ENCODE measurements at places on chromosomes 16 and 17.

DNA sequence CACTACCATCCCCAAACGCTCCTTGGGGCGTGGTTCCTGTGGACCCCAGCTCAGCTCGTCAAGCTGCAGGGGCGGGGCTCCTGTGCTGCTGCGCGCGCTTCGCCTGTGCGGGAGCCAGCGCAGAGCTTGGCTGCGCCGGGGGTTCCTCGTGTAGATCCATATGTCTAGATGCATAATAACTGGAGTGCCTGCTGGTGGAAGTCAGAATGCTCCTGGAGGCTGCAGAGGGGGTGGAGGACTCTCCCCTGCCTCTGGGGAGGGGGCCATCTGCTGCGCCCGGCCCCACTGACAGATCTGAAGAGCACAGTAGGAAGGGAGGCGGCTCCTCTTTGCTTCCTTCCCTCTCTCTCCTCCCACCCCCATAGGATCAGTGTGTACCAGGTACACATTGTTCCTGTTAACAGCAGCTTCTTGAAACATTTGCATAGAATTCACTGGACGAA, 4.6 kb downstream of the RASD1 start:
- DNase-seq: no peak

DNA sequence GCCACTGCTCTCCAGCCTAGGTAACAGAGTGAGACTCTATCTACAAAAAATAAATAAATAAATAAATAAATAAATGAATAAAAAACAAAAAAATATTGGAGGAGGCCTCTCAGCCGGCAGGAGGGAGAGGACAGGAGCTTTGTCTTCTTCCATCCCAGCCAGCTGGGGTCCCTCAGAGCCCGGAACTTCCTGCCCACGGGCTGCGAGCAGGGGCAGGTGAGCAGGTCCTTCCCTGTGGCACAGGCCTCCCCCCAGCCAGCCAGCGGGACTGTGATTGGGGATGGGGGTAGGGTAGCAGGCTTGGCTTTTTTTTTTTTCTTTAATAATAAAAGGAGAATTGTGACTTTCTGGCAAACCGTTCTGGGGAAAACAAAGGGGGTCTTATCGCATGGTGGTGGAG, 10.1 kb downstream of the SMTNL2 start:
- no peak for DNase-seq

GRCh38 chr16:78519896-78520295, 420.4 kb downstream of the WWOX start:
- no peak for DNase-seq

- no peak for DNase-seq
These were observed 12.0 kb upstream of the RPL13 start for GRCh38 chr16:89548344-89549006.

- no peak for DNase-seq
These were observed 490.5 kb upstream of the CDH5 start for GRCh38 chr16:65876056-65876408.

GRCh38 chr16:87687126-87687910, 78.5 kb downstream of the KLHDC4 start:
- no peak for DNase-seq

DNA sequence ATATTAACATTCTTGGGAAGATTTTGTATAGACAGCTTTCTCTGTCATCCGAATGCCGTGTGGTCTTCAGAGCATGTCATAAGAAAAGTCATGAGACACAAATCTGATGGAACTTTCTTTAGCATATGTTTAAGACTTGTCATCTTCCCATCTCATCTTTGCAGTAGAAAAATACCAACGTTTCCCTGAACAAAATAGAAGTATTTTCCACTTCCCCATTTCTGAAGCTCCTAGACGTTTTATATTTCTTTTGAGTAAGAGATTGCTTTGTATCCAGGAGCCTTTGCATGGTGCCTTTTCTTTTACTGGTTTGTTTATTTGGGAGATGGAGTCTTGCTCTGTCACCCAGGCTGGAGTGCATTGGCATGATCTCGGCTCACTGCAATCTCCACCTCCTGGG, 235.1 kb downstream of the PRKCA start:
- DNase-seq: no peak

GRCh38 chr17:17466511-17466910, 10.3 kb upstream of the MED9 start:
- no peak for DNase-seq

GRCh38 chr17:57577751-57578607, 167.1 kb downstream of the CCDC182 start:
- DNase-seq: no peak

DNA sequence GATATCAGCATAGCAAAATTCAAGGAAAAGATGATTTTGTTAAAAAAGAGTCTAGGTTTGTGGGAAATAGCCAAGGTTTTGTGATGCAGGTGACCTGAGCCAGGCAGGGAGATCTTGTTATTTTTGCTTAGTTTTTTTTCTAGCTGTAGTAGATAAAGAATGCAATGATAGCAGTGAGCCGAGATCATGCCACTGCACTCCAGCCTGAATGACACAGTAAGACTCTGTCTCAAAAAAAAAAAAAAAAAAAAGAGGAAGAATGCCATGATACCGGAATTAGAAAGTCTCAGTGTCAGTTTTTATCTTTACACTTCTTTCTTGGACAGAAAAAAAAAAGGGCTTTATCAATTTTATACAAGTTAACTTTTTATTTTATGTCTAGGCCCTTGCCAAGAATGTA, 27.5 kb downstream of the TMEM238L start:
- DNase-seq: no peak

DNA sequence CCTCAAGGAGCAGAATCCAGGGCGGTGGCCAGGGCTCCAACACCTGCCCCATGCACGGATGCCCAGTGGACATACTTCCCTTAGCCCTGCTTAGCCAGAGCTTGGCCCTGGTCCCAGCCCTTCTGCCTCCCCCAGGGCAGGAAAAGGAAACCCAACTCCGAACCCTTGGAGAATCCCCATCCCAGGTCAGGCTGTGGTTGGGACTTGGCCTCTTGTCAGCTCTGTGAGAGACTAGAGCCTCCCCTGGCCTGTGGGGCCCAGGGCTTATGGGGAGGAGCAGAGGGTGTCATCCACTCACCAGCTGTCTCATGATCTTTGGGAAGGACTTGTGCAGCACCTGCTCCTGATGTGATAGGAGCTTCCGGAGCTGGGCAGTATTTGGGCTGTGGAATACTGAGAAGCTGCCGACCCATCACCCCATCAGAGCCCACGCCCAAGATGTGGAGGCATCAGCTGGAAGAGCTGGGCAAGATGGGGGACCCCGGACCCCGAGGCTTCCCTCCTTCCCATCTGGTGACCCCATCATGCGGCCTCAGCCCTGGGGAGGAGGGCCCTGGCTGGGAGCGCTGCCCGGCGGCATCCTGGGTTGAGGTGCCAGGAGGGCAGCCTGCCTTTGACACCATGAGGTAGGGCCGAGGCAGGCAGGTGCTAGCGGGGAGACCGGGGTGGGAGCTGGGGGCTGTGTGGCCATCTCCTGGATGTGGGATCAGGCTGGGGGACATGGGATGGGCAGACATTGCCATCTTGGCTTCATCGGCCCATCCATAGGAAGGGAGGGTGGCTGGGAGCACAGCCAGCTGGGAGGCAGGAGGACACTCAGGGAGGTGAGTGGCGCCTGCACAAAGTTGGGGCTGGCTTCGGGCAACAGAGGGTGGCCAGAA, 45.1 kb downstream of the TNFRSF13B start:
- DNase-seq: no peak

- no peak for DNase-seq
These were observed 52.5 kb downstream of the NFAT5 start for GRCh38 chr16:69618307-69618706.

DNA sequence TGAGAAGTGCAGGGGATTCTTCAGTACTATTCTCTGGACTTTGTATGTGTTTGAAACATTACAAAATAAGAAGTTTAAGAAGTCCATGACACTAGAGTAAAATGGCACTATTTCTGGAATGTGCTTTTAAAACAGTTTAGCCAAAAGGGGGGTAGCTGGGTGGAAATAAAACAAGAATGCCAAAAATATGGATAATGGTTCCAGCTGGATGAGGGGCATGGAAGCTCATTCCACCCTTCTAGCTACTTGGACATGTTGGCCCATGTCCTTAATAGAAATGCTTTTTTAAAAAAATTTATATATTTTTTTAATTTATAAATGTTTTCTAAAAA, 13.1 kb downstream of the ZC3H7A start:
- no peak for DNase-seq

DNA sequence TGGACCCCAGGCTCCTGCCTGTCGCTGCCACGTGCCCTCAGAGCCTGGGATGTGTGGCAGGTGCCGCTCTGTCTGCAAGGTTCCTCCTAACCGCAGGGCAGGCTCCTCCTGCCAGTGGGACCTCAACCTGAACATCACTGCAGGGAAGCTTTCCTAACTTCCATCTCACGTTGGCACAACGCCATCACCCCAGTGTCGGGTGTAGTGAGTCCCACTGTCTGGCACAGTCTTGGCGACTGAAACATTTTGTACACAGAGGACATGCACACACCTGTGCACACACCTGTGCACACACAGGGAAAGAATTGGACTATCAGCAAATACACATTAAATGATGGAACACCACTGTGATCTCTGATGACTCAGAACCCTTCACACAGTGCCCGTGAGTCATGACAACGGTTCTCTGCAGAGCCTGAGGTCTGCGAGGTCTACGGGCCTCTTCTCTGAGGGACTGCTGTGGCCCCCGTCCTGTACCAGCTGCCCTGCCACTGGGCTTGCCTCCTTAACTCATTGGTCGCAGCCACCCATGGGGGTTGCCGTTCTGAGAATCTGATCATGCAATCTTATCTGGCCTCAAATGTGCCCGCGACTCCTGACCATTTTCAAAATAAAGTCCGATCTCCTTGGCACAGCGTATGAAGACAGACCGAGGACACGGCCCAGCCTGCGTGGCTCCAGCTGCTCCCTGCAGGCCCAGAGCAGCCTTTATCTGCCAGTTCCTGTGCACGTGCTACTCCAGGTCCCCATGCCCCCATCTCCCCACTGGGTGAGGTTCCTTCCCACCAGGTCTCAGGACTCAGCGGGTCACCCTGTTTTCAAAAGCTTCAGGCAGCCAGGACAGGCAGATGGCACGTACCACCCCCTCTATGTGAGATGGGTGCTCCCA, 7.6 kb downstream of the CCDC57 start:
- DNase-seq: peak; percentile 44
